ENCODE measurements at places on chromosomes 13 and 19.

GRCh38 chr19:16928916-16929315 lies 40.1 kb downstream of the F2RL3 start:
- DNase-seq = no peak

DNA sequence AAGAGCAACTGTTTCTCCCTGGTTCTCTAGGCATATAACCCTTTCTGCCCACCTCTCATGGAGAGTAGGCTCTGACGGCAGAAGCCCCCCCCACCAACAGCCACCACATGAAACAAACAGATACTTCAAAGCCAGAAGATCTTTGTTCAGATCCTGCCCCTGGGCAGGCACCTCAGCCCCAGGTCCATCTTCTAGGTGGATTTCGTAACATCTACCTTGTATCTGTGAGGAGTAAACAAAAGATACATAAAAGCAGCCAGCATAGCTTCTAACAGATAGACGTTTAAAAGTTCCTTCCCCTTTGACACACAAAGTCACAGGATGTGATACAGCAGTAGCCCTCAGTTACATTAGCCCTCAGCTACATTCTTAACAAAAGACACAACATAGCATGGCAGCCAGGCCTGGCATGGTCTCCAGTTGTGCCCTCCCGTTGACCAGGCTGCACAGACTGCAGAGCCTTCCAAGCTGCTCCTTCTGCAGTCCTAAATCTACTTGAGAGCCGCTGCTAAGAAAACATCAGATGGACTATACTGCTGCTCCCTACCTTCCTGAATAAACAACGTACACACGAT lies 35.4 kb downstream of the BRD4 start:
- DNase-seq = no peak

DNA sequence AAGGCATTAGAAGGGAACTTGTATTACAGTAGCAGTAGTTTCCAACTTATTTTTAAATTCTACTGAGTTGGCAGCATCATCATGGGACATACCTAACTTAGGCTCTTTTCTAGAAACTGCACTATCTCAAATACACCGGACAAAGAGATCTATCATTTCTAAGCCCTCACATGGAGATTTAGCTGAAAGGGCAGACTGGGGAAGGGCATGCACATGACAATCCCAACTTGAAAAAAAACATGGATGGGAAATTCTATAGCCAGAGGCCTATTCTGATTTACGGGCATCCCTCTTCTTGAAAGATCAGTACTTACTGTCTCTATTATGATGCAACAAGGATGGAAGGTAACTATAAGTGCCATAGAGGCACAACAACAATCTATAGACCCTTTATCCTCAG lies 1328.6 kb downstream of the UQCRFS1 start:
- no peak for DNase-seq

- no peak for DNase-seq
These were observed 1069.5 kb downstream of the DIAPH3 start for GRCh38 chr13:59094181-59094580.

GRCh38 chr19:54644056-54644455 lies 13.8 kb downstream of the LILRB1 start:
- no peak for DNase-seq

DNA sequence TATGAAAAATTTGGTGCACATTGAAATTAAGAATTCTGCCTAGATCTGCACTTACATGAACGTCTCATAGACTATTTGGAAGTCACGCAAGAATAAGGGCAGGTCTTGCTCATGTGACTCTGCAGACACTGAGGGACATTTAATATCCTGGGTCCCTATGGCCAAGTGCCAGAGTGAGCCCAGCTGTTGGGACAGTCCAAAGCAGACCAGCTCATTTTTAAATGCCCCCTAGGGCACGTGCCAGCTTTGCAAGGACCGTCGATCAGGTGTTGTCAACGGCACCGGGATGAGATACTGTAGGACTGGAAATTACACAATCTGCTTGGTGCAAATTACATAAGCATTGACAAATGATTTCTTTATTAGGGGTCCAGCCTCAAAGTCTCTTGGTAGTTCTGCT lies 293.6 kb downstream of the TEX29 start:
- DNase-seq = no peak

DNA sequence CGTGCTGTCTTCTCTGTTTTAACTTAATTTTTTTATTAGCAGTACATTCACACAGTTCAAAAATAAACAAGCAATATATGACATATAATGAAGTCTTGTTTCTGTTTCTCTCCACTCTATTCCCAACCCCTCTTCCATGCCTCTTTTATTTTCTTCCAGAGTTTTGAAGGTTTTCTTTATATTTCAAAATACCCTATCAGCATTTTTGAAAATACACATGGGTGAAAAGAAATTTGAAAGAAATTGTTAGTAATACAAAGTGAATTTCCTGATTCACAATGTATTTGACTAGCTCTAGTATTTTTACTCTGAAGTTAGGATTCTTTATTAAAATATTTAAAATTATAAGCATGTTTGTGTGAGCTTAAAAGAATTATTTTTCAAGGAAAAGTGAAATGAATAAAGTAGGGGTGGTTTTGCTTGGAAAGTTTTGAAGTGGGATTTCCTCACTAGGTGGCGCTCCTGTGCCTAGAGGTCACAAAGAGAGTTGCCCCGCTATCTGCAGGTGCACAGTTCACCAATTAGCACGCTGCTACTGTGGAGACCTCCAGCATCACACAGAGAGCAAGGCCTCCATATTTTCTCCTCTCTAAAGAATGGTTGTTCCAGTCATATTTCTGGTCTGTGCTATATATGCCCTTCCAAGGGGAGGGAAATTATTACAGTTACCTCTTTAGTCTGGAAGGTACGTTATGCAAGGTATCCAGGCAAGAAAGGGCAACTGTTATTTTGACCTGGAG lies 37.6 kb downstream of the SOX21 start:
- DNase-seq = peak; percentile 6

GRCh38 chr13:25213715-25214114 lies 41.6 kb upstream of the AMER2 start:
- no peak for DNase-seq

GRCh38 chr13:40639221-40639681 lies 27.2 kb downstream of the FOXO1 start:
- no peak for DNase-seq

DNA sequence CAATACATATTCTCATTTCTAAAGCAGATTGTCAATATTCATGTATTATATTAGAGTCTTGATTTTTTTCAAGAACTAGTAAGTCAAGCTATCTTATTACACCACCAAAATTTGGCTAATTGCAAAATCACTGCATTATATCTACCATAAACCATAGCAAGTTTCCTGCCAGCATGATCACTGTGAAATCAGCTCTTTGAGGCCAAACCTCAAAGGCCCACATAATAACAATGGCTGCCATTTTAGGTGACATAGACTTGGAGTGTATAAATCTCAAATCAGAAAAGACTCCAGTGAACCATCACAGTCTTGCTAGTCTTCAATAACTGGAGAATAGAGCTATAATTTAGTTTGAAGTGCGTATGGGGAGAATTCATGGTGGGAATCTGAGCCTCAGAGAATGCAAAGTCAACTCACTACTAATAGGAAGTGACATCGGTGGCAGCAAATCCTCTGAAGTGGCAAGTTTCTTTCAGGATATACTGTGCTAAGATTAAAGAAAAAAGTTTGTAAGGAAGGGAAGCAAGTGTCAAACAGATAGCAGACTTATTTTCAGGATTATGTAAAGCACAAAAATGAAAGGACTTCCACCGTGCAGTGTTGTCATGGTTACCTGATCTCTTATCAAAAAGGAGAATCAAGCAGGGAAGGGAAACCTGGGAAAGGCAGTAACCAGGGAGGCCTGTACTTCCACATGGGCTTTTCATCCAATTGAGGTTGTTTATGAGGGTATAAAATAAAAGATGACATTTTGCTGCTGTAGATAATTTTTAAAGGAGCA lies 117.4 kb upstream of the FNDC3A start:
- no peak for DNase-seq

- no peak for DNase-seq
These were observed 48.4 kb downstream of the C1QTNF9 start for GRCh38 chr13:24357756-24358155.

DNA sequence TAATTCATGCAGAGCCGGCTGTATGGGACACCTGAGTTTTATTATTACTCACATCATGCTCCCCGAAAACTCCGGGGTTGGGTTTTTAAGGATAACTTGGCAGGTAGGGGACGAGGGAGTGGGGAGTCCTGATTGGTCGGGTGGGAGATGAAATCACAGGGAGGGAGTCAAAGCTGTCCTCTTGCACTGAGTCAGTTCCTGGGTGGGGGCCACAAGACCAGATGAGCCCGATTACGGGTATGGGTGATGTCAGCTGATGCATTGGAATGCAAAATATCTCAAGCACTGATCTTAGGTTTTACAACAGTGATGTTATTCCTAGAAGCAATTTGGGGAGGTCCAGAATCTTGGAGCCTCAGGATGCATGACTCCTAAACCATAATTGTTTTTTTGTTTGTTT lies 18.6 kb upstream of the COG3 start:
- no peak for DNase-seq

DNA sequence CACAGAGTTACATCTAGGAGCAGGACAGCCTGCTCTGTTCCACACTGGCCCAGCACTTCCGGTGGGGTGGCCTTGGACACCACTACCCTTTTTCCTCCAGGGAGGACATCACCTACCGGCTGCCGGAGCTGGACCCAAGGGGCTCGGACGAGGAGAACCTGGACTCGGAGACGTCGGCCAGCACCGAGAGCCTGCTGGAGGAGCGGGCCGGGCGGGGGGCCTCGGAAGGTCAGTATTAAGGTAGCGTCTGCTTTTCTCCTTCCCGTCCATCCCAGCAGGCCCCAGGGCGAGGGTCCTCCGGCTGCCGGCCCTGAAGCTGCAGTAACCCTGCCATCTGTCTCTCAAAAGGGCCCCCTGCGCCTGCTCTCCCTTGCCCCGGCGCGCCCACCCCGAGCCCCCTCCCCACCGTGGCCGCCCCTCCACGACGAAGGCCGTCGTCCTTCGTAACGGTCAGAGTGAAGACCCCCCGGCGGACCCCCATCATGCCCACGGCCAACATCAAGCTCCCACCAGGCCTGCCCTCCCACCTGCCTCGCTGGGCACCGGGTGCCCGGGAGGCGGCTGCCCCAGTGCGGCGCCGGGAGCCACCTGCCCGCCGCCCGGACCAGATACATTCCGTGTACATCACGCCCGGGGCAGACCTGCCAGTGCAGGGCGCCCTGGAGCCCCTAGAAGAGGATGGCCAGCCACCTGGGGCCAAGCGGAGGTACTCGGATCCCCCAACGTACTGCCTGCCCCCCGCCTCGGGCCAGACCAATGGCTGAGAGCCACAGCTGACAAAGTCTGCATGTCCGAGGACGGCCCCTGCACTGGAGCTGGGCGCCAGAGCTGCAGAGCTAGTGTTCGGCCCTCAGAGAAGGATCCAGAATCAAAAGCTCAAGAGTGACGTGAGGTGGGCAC lies 3.4 kb upstream of the USE1 start:
- DNase-seq = no peak

DNA sequence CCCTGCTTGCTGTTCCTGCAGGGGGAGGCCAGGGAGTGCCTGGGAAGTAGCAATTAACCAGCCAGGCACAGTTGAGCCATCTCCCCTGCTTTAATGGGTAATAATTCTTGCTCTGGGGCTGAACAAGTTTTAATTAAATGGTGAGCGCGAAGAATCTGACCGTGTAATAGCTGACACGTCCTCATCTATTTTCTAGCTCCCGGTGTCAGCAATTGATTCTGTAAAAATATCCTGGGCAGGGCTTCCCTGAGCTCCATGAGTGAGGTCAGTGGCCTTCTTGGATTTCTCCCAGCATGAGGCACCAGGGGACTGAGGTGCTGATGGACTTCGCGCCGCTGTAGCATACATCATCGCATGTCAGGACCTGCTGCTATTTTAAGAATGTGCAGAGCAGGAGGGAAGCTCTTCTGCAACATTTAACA lies 26.9 kb downstream of the SIPA1L3 start:
- peak; percentile 65 for DNase-seq

- no peak for DNase-seq
These were observed 115.6 kb upstream of the NBEA start for GRCh38 chr13:34826432-34826831.

- no peak for DNase-seq
These were observed 11.7 kb downstream of the SMG9 start for GRCh38 chr19:43743059-43743458.

- no peak for DNase-seq
These were observed 11.7 kb downstream of the ELL start for GRCh38 chr19:18510216-18510615.

- no peak for DNase-seq
These were observed 47.6 kb upstream of the GPI start for GRCh38 chr19:34317311-34317927.

DNA sequence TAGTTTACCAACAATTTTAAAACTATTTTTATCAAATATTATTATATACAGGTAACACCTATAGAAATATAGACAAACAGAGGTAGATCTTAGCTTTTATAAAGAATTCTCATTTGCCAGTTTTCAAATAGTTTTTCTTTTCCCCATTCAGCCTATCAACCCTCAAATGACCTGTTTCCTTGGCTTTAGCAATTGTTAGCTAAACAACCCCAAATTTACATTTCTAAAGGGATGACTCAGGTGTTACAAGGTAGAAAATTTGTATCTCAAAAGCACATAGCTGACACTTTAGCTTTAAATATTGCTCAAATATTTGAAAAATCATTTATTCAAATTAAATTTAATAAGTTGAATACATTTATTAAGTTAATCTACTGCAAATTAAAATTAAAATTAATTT lies 1207.2 kb downstream of the SLITRK1 start:
- no peak for DNase-seq

- DNase-seq = no peak
These were observed 88.1 kb downstream of the FLT1 start for GRCh38 chr13:28406733-28407266.

DNA sequence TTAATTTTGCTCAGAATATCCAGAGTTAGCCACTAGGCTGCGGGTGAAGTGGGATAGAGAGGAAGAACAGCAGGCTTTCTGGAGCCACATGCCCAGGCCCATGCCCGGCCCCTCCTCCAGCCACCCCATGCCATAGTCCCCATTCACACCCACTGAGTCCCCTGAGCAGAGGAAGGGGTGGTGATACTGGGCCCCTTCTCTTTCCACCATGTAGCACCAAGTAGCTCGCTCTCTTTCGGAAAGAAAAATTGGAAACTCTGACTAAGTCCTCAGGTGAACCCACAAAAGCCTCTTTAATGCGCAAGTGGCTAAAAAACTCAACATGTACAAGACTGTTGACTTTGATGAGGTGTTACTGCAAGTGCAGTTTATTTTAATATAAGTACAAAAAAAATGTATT lies 76.7 kb upstream of the GPR183 start:
- no peak for DNase-seq

GRCh38 chr13:100546713-100547405 lies 41.7 kb downstream of the GGACT start:
- DNase-seq = no peak

DNA sequence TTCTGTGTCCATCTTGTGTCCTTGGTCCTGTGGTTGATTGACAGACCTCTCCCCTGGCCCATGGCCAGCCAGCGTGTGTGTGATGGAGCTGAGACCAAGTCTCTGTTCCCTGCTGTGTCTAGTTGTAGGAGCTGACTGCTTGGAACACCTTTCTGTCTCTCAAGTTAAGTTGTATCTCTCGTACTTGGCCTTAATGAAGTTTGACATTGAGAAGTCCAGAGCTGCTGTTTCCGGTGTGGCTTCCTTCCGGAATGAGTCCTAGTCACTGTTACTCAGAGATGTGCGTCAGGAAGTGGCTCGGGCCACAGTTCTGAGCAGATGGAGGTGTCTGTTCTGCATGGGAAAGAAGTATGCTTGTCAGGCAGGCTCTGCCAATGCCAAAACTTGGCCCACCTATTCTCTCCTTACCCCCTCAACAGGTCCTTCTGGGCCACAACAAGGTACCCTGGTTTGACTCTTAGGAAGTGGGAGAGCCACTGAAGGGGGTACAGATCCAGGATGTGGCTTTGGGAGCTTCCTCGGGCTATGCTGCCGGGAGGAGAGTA lies 54.3 kb downstream of the GATAD2A start:
- DNase-seq = no peak

GRCh38 chr13:40161351-40161810 lies 505.1 kb downstream of the FOXO1 start:
- DNase-seq = no peak
